ENCODE measurements at places on chromosomes 7 and 10. TPM values are rescaled to one million over a fixed set of nuclear protein-coding genes. Genes with fewer than 3 reads are reported as not detected.

COL1A2 gene
- not detected for total RNA-seq

NME8 gene
- not detected for total RNA-seq

HMX2 gene
- total RNA-seq, result not detected

EN2 gene
- 0.83 TPM for total RNA-seq

MRLN gene
- not detected for total RNA-seq

PTER gene
- 17.7 TPM for total RNA-seq

NPTX2 gene
- total RNA-seq, result 0.12 TPM

FBXL13 gene
- total RNA-seq, result 0.21 TPM

Measured in A549 treated with AZD2906 at 1 μM for 4 hours (cell line).